AML-193 (cell line): ENCODE measurements at places on chromosomes 3 and 15.
A peak's percentile ranks its signal among the peaks of the same experiment; 100 is the strongest.

GRCh38 chr15:73747847-73748590 lies 5.1 kb downstream of the INSYN1 start:
- DNase-seq: no peak

DNA sequence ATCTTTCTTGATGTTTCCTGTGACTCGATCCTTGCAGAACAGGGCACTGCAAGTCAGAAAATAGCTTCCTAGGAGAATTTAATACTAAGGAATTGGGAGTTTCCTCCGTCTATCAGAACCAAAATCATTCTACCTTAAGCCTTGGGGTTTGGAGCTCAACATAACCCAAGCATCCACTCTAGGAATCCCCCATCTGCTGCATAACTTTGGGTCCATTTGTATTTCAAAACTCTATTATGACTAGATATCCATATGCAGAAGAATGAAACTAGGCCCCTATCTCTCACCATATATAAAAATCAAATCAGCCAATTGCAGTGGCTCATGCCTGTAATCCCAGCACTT lies 61.7 kb upstream of the AKAP13 start:
- no peak for DNase-seq

- peak; percentile 75 for DNase-seq
Measured at GRCh38 chr3:31573036-31573779, 40.5 kb downstream of the STT3B start.

DNA sequence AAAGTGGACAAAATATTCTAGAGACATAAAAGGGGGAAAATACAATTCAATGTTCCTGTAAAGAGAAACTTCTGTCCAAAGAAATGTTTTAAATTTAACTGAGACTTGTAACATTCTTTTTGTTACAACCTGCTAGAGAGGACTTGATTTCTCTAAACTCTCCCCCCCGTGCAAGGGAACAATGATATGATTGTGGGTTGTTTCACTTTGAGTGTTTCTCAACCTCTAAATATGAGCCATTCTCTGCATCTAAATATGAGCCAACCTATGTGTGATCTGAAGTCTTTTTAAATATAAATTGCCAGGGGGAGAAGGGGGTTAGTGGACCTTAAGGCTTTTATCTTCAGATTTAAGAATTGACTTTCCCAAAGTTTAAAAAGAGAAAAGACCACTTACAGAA lies 14.6 kb downstream of the ZNF860 start:
- DNase-seq: no peak

DNA sequence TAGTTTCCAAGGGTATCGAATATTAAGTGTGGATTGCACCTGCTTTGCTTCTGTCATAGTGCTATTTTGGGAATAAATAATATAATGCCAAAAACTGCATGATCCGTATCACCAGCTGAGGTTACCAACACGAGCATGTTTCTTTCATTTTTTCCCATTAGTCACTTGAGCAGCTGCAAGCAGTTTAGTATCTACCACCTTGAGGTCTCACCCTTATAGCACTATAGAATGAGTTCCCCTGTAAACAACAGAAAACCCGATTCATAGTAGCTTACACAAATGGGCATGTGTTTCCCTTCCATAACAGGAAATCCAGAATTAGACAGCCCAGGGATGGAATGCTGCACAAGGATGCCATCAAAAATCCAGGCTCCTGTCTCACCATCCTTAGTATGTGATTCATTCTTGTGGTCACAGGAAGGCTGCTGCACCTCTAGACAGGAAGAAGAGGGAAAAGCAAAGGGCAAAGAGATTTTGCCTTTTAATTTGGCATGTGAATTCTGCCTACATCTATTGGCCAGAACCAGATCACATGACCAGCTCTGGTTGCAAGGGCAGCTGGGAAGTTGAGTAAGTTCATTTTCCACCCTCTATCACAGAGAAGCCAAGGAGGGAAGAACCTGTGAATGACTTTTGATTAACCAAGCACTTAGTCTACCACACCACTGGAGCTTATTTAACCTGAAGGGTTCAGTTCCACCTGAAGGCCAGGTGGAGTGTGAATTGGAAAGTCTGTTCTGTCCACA lies 91.3 kb upstream of the SLC25A36 start:
- no peak for DNase-seq

GRCh38 chr3:17063596-17063995 lies 178.8 kb downstream of the PLCL2 start:
- DNase-seq: no peak

DNA sequence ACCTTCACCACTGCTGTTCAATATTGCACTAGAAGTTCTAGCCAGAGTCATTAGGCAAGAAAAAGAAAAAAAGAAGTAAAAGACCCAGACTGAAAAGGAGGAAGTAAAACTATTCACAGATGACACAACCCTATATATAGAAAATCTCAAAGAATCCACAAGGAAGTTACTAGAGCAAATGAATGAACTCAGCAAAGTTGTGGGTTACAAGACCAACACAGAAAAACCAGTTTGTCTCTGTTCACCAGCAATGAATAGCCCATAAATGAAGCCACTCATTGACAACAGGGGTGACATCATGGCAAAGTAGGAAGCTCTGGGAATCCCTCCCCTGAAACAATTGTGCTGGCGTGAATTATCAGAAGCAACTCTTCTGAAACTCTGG lies 4.6 kb downstream of the CFAP100 start:
- peak; percentile 66 for DNase-seq

DNA sequence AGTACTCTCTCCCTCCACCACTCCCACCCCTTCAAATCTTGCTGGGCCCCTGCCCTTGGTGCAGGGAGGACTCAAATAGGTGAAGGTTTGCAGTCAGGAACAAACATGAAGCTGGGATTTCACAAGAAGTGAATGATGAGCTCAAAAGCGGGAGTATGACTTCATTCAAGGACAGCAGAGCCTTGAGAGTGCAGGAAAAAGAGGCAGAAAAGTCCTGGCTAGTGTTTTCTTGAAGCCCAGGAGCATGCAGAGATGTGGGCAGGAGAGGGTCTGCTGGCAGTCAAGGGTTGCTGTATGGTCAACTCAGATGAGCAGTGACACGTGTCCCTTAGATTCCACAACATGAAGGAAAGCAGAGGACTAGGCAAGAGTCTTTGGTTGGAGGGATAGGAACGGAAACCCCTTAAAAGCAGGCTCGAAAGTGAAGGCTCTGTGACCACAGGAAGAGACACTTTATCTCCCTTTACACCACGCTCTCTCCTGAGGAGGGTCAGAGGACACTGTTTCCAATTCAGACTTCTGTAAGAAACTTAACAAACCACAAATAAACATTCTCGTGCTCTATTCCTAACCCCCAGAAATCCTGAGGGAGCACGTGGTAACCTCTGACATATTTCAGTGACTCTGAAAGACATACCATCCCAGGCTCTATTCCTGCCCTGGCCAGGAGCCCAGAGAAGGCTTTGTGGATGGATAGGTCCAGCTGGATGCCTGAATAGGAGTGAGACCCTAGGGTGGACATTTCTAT lies 168.0 kb upstream of the NDN start:
- no peak for DNase-seq

- no peak for DNase-seq
Measured at GRCh38 chr3:194272861-194273742, 78.0 kb downstream of the CPN2 start.

- DNase-seq: peak; percentile 77
Measured at GRCh38 chr3:17894434-17895060, 152.1 kb upstream of the TBC1D5 start.

GRCh38 chr3:63976161-63976871 lies 47.0 kb downstream of the PSMD6 start:
- peak; percentile 91 for DNase-seq

DNA sequence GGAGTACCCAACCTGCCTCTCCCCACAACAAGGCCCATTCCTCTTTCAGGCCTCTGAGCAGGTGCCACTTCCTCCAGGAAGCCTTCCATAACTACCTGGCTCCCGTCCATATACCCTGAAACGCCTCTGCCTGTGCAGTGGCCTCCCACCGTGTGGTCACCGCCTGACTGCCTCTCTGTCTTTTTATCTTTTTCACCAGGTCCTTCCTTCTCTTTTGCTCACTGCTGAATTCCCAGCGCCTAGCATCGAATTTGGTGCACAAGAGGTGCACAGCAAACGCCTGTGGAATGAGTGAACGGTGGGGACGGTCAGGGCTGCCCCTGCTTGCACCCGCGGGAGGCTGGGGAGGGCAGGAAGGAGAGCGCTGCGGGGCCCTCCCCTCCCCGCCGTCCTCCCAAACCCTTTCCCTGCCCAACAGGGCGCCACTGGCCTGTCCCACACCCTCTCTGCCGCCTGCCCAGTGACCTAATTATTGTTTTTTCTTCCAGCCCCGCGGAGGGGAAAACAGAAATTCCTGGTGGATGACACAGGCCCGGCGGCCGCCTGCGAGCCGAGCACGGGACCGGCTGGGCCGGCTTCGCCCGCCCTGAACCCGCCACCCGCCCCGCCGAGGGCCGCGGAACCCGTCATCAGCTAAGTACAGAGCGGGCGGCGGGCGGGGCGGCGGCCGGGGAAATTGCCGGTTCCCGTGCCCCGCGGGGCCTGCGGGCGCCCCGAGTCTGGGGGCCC lies 140.1 kb downstream of the SMAD6 start:
- DNase-seq: peak; percentile 32

GRCh38 chr3:36443028-36443686 lies 62.9 kb downstream of the STAC start:
- DNase-seq: no peak

DNA sequence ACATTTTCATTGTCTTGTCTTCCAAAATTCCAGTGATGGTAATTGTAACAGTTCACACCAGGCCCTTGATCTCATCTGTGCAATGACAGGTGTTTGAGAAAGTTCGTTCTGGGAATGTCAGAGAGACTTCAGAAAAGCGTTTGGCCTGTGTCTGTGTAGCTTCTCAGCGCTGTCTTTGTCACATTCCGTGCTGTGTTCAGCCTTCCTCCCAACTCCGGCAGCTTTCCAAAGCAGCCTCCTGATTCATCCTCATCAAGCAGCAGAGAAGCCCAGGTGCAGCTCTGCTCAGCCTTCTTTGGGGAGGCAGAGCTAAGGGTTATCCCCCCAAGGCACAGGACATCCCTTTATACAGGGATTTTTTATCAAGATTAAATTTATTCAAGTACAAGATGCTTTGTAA lies 494.0 kb upstream of the SUCLG2 start:
- DNase-seq: no peak

DNA sequence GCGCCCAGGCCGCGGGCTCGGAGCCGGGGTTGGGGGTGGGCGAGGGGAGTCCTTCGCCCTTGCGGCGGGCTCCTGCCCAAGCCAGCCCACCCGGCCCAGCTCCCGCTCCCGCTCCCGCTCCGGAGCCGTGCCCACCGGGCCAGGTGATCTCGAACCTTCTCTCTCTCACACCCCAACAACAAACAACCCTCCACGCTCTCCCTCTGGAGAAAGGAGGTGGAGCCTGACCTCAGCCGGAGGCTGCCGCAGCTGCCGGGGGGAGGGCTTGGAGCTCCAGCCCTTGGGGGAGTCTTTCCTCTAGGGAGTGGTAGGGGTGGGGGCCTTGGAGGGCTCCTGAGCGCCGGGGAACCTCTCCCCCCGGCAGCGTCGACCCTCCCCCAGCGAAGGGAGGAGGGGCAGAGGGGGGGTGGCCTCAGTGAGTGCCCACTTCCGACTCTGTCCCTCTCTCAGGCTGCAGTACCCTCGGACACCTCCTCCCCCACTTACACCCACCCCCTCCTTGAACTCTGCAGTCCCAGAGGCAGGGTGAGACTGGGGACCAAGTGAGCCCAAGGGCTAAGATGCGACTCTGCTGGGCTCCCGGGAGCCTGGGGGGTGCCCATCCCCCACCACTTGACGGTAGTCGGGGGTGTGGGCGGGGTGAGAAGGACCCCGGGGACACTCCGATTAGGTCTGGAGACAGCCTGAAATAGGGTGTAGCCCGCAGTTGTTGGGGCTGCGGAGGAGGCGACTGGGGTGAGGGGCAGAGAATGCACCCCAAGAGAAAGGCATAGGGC lies 4.4 kb upstream of the BAHD1 start:
- no peak for DNase-seq

DNA sequence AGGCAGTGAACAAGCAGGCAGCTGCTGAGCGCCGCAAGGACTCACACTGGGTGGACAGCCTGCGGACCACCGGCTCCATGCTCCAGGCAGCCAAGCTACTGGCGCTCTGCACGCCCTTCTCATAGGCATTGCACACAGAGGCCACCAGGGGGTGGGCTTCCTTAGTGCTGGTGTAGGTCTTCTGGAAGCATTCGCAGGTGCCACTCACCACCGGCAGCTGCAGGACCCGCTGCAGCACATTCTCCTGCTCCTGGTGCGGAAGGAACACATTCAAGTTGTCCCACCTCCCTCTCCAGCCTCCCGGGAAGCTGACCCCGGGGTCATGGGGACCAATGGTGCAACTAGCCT lies 6.0 kb downstream of the PLIN1 start:
- DNase-seq: peak; percentile 3

GRCh38 chr3:114809668-114810413 lies 337.2 kb downstream of the ZBTB20 start:
- no peak for DNase-seq
